ENCODE measurements at places on chromosomes 1 and 21. TPM values are rescaled to one million over a fixed set of nuclear protein-coding genes. Genes with fewer than 3 reads are reported as not detected.

The SEC22B gene
- polyA plus RNA-seq, result 26.7 TPM

The TDRD10 gene
- not detected for polyA plus RNA-seq

The FAM163A gene
- not detected for polyA plus RNA-seq

The C1orf167 gene
- polyA plus RNA-seq, result 0.15 TPM

The MPZ gene
- 0.96 TPM for polyA plus RNA-seq

The TRIM17 gene
- polyA plus RNA-seq, result 0.39 TPM

The MTARC1 gene
- polyA plus RNA-seq, result 0.72 TPM

The PTGFR gene
- 1.7 TPM for polyA plus RNA-seq

The VANGL2 gene
- polyA plus RNA-seq, result 3.2 TPM

The GADD45A gene
- 114 TPM for polyA plus RNA-seq

The RAP1GAP gene
- polyA plus RNA-seq, result 0.20 TPM

The NUDT4B gene
- polyA plus RNA-seq, result 10.6 TPM

The TSTD1 gene
- 0.21 TPM for polyA plus RNA-seq

The PDE4B gene
- polyA plus RNA-seq, result 5.8 TPM

The DMBX1 gene
- polyA plus RNA-seq, result not detected

The LGALS8 gene
- 26.2 TPM for polyA plus RNA-seq

The SLC26A9 gene
- not detected for polyA plus RNA-seq

The KCNT2 gene
- 0.22 TPM for polyA plus RNA-seq

The HUNK gene
- 1.0 TPM for polyA plus RNA-seq

The GJA9 gene
- not detected for polyA plus RNA-seq

The NHLH1 gene
- polyA plus RNA-seq, result 0.26 TPM

The MEGF6 gene
- polyA plus RNA-seq, result 4.1 TPM

The LCE1E gene
- polyA plus RNA-seq, result not detected

The LAX1 gene
- not detected for polyA plus RNA-seq

The EFCAB7 gene
- polyA plus RNA-seq, result 2.3 TPM

The PIGV gene
- polyA plus RNA-seq, result 6.9 TPM

The OR6K2 gene
- not detected for polyA plus RNA-seq

The F3 gene
- polyA plus RNA-seq, result 126 TPM

The DNAJC11 gene
- 47.8 TPM for polyA plus RNA-seq

The MR1 gene
- 5.0 TPM for polyA plus RNA-seq

The CD1E gene
- polyA plus RNA-seq, result not detected

The PLA2G2D gene
- polyA plus RNA-seq, result not detected

The THEM4 gene
- polyA plus RNA-seq, result 15.7 TPM

The MLLT11 gene
- polyA plus RNA-seq, result 16.6 TPM

The DIO1 gene
- not detected for polyA plus RNA-seq

The CD5L gene
- not detected for polyA plus RNA-seq

The CNR2 gene
- polyA plus RNA-seq, result not detected

The OR2T11 gene
- not detected for polyA plus RNA-seq

The IL6R gene
- 4.7 TPM for polyA plus RNA-seq

The PRAMEF4 gene
- not detected for polyA plus RNA-seq

The ADGRL2 gene
- 17.0 TPM for polyA plus RNA-seq

The MYOC gene
- not detected for polyA plus RNA-seq

The OR6N1 gene
- polyA plus RNA-seq, result not detected

The GPR161 gene
- polyA plus RNA-seq, result 12.5 TPM

The KPRP gene
- not detected for polyA plus RNA-seq

The OLFM3 gene
- not detected for polyA plus RNA-seq

The MPL gene
- 0.12 TPM for polyA plus RNA-seq

The AIRE gene
- polyA plus RNA-seq, result 0.05 TPM

The AMY1C gene
- not detected for polyA plus RNA-seq

The PDE9A gene
- polyA plus RNA-seq, result 1.1 TPM

The MOB3C gene
- 8.3 TPM for polyA plus RNA-seq

The PHLDA3 gene
- polyA plus RNA-seq, result 122 TPM

The RPL22 gene
- 154 TPM for polyA plus RNA-seq

The KIF26B gene
- polyA plus RNA-seq, result 0.37 TPM

The TAL1 gene
- not detected for polyA plus RNA-seq

The EXO1 gene
- 3.9 TPM for polyA plus RNA-seq

Measured in IMR-90 (cell line).